ENCODE measurements at places on chromosomes 3 and 15.
A peak's percentile ranks its signal among the peaks of the same experiment; 100 is the strongest.

- DNase-seq = no peak
Observed at GRCh38 chr15:53009093-53009492, 219.0 kb upstream of the ONECUT1 start.

- no peak for DNase-seq
Observed at GRCh38 chr15:82136120-82136519, 90.3 kb upstream of the MEX3B start.

GRCh38 chr3:188349351-188349901 lies 195.5 kb downstream of the LPP start:
- no peak for DNase-seq

DNA sequence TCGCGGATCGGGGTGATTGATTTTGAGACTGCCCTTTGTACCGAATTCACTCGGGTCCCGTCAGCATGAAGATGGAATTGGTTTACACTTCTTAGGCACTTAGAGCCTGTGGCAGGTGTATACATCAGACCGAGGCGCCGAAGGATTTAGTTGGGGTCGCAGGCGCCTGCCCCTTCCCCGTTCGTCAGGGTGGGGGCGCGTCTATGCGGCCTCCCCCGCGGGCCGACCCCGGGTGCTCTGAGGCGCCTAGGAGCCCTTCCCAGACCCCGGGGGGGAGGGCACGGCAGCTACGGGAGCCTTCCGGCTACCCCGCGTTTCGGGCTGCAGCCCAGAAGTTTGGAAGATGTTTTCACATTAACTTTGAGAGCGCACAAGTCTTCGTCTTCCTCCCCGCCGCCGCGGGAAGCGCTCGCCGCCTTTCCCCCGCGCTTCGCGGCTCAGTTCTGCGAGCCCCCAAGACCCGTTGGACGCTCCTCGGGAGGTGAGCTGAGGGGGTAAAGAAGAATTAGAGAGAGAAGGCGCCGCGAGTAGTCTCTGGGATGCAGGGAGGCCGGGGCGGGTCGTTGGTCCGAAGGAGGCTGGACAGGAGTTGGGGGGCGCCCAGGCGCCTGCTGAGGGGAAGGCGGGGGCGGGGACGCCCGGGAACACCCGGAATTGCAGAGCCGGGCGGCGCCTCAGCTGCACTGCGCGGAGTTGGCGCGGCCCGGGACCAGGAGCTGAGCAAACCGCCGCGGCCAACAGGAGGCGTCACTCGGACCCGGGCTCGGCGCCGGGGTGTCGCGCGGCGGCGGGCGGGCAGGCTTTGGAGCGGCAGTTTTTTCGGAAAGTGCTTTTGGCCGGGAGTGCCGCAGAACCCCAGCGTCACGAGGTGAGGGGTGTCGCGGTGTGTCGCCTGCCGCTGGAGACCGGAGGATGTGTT lies 780 bp downstream of the TIPARP start:
- no peak for DNase-seq

GRCh38 chr3:123130079-123130750 lies 63.4 kb downstream of the PDIA5 start:
- DNase-seq = no peak

DNA sequence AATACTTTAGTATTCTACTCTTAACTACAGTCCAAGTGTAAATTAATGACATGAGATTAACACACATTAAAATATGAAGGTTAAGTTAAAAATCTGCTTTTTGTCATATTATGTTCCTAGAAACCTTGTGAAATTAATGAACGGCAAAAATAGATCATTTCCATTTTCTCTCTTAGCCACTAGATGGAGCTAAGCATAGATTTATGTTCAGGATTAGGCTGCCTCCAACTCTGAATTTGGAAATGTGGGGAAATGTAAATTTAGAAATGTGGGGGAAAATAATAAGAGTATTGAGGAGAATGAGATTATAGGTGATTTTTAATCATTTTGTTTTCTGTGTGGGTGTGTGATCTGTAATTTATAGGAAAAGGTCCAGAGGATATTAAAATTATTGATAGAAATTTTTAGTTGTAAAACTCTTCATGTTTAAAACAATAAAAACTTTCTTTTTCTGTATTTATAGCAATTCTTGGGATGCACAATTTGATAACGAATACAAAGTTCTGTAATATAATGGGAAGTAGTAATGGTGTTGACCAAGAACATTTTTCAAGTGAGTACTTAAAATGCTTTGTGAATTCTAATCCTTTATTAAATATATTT lies 59.2 kb downstream of the TMOD3 start:
- no peak for DNase-seq

DNA sequence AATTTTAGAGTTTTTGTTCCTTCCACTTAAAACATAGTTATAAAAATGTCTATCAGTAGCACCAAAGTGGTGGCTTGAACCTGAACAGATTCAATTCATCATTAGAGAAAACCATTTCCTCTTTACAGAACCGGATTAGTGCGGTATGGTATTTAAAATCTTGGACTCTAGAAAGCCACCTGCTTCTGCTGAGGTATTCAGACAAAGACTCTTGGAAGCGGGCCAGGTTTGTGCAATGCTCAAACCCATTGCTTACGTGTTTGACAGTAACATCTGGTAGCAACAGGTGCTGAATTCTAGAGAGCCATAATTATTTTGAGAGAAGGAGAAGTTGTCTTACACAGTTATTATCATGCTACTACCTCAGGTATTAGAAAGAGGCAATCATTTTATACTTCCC lies 290.5 kb downstream of the NAALADL2 start:
- no peak for DNase-seq

GRCh38 chr3:95154766-95155165 lies 1091.9 kb downstream of the NSUN3 start:
- peak; percentile 14 for DNase-seq

DNA sequence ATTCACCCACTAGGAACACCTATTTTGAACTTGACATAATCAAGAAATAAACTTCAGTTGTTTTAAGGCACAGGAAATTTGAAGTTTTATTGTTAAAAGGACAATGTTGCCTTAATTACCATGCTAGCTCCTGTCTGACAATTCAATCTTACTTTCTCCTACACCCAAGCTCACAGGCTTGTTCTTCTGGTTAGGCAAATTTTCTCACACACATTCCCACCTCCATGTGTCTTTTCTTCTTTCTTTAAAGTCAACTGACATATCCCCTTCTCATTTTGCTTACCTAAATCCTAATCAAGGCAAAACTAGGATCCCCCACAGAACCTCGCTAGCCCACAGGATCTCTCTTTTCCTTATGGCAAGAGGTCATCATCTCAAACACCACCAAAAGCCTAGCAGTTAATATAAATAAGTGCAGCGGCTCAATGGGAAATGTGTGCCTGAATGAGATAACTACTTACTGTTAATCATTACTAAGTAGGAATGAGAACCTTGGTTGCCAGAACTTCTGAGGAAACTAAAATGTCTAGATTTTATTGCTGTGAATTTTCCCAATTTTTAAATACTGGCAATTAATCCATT lies 189.3 kb downstream of the PLCH1 start:
- no peak for DNase-seq

DNA sequence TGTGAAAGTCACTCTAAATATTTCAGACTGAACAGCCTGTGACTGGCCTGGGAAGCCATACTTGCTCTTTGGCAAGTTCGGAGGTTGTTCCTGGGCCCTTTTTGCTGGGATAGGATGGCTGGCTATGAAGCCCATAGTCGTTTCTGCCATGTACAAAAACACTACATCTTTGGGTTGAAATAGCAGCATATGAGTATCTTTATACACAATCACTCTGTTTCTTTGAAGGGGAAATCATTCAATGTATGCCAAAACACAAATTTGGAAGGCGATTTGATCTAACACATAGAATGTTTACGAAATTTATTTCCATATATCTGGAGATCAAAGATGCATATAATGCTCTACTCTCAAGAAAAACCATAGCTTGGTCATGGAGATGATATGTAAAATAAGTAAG lies 192.9 kb downstream of the SQOR start:
- no peak for DNase-seq

DNA sequence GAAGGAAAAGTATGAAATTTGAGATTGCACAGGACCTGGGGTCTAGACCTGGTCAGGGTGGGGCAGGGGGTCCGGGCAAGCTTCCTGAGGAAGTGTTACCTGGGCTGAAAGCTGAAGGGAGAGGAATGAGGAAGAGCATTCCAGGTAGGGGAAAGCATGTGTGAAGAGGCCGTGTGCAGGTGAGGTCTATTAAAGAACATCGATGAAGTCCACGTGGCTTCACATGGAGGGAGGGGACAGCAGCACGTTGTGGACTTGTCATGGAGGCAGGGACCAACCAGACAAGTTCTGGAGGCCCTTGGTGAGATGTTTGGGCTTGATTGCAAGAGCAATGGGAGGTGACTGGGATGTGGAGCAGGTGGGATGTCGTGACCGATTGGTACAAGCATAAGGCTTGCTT lies 47.1 kb downstream of the IDH2 start:
- no peak for DNase-seq

GRCh38 chr3:23117856-23118255 lies 85.3 kb upstream of the UBE2E2 start:
- DNase-seq = no peak

DNA sequence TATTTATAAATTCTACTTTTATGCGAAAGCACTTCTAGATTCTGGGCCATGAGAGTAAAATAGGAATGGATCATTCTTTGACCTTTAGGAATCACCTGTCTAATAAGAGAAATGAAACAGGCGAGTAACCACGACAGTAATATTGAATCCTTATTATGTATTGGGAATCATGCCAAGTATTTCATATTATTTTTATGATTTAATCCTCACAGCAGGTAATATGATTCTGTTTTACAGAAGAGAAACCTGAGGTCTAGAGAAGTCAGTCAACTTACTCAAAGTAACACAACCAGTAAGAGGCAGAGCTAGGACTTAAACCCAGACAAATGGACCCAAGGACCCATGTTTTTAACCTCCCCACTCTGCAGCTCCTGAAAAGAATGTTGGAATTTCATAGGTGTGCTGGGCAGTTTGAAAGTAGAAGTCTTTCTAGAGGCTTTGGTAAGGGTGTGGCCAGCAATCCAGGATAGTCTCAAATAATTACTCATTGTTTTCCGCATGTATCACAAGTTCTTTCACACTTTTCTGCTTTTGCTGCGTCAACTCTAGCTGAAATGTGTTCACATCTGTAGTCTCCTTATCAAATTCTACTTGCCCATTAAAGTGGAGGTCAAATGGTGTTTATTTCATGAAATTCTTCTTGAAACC lies 181.7 kb downstream of the TPRG1 start:
- DNase-seq = no peak

DNA sequence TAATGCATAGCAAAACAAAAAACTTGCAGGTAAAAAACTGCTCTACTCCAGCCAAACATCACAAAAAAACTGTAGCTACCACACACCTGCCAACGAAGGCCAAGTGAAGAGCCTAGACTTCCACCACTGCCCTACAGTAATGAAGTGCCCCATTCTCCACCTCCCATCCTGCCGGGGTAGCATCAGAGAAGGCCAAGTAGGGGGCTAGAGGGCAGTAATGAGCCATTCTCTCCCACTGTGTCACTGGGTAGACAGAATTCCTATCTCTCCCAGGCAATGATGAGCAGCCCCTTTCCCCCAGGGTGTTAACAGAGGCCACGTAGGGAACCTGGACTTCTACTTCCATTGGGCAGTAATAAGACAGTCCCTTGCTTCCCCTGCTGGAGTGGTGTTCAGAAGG lies 9.5 kb downstream of the SEC22C start:
- peak; percentile 53 for DNase-seq

GRCh38 chr3:48898383-48899234 lies at the start of gene SLC25A20:
Gene SLC25A20, minus strand, starts transcription at chr3:48898882. Its CDS starts 88 bp downstream, at chr3:48898794.
- peak; percentile 90 for DNase-seq

DNA sequence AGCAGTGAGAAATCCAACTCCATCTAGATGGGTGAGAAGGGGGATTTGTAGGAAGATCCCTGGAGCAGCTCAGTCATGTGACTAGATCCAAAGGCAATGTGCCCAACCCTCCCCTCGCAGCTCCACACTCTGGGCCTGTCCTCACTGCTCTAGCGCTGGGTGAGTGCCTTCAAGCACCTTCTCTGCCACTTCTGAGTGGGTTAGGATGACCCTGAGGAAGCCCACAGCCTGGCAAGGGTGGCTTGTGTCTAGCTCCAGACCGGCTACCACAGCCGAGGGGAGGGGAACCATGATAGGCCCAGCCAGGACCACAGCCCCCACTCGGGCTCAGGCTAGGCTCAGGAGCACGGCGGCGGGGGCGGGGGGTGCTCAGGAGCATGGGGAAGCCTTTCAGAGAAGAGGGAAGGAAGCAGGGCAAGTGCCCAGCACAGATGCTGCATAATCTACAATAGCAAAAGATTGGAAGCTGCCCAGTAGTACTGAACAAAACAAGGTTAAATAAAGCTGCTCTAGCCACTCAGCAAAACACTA lies 1.7 kb downstream of the SPATA12 start:
- no peak for DNase-seq

DNA sequence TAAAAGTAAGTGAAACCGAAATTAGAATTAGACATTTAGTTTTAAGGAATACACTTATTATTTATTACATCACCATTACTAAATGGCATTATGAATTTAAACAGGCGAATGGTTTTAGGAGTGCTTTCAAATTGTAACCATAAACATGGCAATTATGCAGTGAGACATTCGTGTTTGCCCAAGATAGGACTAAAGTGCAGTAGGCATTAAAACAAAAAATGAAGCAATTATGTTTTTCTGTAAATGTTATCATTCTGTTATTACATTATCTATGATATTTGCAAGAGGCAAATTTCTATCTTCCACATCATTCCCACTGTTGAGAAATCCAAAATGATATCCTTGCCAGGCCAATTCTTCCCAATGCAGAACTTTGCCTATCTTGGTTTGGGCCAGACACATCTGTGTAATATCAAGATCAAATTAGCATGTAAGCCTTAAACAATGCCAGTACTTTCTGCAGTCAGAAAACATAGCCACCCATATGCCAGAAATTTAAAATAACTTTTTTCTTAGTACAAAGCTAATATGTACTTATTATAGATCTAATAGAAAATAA lies 156.9 kb downstream of the ATP8B4 start:
- DNase-seq = no peak

DNA sequence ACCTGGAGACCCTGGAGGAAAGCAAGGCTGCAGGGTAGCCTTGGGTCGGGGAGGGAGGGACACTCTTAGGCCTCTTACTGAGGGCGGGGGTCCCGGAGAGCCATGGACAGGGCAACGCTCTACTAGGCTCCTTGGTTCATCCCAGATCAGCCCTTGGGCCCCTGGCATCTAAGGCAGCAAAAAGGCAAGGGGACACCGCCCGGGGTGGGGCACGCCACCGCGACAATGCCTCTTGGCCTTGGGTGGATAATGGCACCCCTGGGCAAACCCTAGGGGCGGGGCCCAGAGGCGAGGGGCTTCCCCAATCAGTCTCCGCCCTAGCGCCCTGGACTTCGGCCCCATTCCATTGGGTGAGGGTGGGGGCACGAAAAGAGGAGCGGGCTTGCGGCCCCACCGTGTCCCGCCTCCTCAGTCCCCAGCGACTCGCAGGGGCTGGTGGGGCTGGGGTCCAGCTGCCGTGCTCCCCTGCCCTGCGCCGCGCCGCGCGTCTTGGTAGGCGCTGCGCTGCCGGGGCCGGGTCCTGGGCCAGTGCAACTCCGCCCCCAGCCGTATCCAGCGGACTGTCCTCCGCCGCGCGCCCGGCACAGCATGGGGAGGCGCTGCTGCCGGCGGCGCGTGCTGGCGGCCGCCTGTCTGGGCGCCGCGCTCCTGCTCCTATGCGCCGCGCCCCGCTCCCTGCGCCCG lies at the start of gene CHST13:
TSS of gene CHST13 (plus strand) at position 411 of the 684 bp plus-strand sequence. CDS start at position 589, 178 bp downstream.
- no peak for DNase-seq

- DNase-seq = no peak
Observed at GRCh38 chr15:80502782-80503181, 98.6 kb downstream of the ARNT2 start.

- no peak for DNase-seq
Observed at GRCh38 chr3:97996988-97997387, 24.8 kb upstream of the RIOX2 start.

GRCh38 chr15:42359249-42359648 lies at the start of gene CAPN3:
Gene CAPN3, plus strand, starts transcription at chr15:42359501. Its CDS starts 305 bp downstream, at chr15:42359806.
- no peak for DNase-seq
